ENCODE measurements at places on chromosomes 12 and 14.

- DNase-seq: peak; percentile 71
Observed at GRCh38 chr14:93035917-93036651, 79.6 kb downstream of the ITPK1 start.

- DNase-seq: no peak
Observed at GRCh38 chr12:123671876-123672275, 963 bp downstream of the TCTN2 start.

DNA sequence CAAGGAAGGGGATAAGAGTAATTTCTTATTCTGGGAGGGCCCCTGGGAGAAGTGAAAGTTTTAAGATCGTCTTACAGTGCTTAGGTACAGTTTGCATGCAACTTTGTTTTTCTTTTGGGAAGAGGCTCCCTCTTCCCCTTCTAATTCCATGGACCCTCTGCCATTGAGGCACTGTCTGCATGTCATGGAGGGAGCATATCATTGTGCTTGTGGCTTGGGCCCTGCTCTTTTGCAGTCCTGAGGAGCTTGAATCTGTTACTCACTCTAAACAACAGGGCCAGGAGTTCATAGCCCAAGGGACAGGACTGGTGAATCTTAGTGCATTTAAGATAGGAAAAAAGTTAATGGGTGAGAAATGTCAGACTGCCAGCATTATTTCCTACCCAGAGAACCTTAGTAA lies 2.3 kb downstream of the UBE3B start:
- DNase-seq: no peak

DNA sequence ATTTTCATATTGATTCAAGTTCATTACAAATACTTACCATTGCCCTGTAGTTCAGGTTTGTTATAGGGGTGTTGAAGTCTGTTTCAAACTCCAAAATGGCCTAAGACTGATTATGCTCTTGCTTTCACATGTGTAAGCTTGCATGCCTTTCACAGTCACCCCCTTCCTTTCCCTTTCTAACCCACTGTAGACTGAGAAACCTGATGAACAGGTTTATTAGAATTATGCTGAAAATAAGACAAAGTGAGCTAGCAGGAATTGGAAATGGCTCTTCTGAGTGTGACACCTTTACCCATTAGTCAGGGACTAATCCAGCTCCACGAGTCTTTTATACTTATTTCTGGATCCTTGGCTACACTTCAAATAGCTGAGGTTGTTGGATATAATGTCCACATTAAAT lies 38.9 kb downstream of the FBXO33 start:
- DNase-seq: no peak

DNA sequence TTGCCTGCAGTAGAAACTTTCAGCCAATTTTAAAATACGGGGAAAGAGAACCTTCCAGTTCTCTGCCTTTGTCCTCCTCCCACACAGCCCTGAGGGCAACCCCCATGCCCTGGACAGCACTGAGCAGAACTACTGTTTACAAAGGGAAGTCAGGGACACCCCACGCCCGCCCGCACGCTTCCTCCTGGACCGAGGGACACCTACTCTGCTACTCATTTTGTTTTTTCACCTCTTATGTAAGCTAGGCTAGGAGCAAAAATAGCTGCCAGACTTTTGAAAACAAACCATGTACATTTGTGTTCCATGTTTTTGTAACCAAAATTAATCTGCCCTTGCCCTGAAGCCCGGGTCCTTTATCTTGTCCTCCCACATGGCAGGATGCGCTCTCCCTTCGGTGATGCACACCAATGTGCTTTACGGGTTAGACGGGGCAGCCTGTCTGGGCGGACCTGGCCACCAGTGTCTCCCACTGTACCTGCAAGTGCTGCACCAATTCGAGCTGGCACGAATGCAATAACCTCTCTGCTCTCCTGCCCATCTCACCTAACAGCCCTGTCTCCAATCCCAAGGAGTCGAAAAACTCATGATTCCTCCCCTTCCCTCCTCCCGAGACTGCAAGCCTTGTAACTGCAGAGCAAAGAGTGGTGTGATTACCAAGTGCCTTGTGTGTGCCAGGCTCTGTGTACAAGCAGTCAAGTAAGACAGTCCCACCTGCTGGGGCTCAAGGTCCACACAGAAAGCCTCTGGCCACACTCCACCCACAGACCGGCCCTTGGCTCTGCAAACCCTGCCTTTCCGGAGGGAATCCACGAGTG lies 85.2 kb downstream of the CCDC88C start:
- no peak for DNase-seq

DNA sequence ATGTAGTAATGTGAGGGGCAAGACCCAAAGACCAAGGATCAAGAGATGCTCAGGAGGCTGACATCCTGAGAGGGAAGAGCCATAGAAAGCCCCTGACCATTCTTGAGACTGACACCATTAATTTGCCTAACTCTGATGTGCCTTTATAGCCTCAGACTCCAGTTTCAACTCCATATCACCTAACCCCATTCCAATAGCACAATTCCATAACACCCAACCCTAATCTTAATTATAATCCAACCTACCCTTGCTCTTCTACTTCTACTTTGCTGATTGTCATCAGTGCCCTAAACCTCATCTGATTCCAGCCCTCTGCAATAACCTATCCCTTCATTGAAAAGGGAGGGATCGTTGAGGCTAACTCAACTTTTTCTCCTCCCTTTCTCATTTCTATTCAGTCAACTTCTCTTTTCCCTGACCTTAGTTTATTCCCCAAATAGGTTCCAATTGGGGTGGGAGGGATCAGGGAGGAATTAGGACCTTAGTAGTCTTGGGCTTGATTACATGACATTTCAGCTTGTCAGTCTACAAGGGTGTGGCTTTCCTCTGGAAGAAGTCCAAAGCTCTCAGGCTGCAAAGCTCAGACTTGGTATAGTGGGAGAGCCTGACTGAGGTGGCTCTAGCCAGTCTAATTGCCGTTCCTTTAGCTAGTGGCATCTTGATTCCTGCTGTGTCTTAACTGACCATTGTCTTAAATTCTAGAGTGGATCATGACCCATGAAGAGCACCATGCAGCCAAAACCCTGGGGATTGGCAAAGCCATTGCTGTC lies 3.1 kb downstream of the PFKM start:
- DNase-seq: no peak

DNA sequence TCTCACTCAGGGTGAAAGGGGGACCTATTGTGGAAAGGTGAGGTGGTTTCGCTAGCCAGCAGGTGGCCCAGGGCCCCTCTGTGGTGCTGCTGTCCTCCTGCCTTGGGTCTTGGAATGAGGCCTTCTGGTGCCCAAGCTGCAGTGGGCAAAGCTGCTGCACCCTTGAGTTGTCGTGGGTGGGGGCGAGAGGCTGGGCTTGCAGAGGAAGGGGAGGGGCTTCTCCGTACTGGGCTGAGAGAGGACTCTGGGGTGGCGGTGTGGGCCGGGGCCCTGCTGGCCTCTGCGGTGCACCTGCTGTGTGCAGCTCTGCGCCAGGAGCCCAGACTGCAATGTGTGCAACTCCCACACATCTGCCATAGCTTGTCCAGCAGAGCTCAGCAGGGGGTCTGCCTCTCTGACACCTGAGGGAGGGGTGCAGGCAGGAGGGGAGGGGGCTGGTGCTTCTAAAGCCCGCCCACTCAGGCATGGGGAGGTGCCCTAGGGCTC lies 145.8 kb downstream of the KIF26A start:
- DNase-seq: no peak

DNA sequence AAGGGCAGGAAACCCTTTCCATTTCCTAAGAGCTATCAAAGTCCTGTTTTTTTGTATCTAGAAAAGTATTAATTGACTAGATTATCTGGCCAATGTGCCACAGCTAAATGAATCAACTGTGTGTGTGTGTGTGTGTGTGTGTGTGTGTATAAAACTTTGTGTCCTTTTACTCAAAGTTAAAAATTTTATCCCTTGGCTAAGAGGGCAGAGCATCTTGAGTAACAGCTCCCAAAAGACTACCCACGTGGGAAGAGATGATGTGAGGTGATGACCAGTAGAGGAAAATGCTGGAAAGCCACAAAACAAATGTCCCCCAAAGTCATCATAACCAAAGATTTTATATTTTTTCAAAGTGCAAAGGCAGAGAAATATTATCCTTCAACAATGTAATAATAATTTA lies 90.3 kb downstream of the FAR2 start:
- no peak for DNase-seq
